ENCODE measurements at places on chromosomes 11 and 22. TPM values are rescaled to one million over a fixed set of nuclear protein-coding genes. Genes with fewer than 3 reads are reported as not detected.

PVALB gene
- not detected for total RNA-seq

MPZL2 gene
- total RNA-seq = not detected

AP5B1 gene
- total RNA-seq = 10.0 TPM

PLEKHB1 gene
- total RNA-seq = 0.81 TPM

OR8G1 gene
- total RNA-seq = not detected

OR4D5 gene
- not detected for total RNA-seq

GRIA4 gene
- not detected for total RNA-seq

MUC2 gene
- total RNA-seq = 0.21 TPM

SLC25A45 gene
- total RNA-seq = 13.3 TPM

PELI3 gene
- 5.6 TPM for total RNA-seq

RASSF10 gene
- 2.1 TPM for total RNA-seq

MUC15 gene
- total RNA-seq = not detected

ZFTA gene
- 3.8 TPM for total RNA-seq

KCNJ1 gene
- not detected for total RNA-seq

TEX12 gene
- not detected for total RNA-seq

NR1H3 gene
- 10.9 TPM for total RNA-seq

KRTAP5-9 gene
- total RNA-seq = not detected

HORMAD2 gene
- total RNA-seq = not detected

MYH9 gene
- total RNA-seq = 168 TPM

POU2F3 gene
- not detected for total RNA-seq

CHRM1 gene
- 0.08 TPM for total RNA-seq

NCAM1 gene
- total RNA-seq = not detected

LRP5 gene
- total RNA-seq = 30.9 TPM

PNPLA2 gene
- total RNA-seq = 41.0 TPM

All from A549 treated with Mapracorat at 1 μM for 4 hours (cell line).